ENCODE measurements at places on chromosomes 4 and X.
A peak's percentile ranks its signal among the peaks of the same experiment; 100 is the strongest.

GRCh38 chrX:135528254-135528653 lies 7.8 kb downstream of the INTS6L start:
- no peak for DNase-seq

DNA sequence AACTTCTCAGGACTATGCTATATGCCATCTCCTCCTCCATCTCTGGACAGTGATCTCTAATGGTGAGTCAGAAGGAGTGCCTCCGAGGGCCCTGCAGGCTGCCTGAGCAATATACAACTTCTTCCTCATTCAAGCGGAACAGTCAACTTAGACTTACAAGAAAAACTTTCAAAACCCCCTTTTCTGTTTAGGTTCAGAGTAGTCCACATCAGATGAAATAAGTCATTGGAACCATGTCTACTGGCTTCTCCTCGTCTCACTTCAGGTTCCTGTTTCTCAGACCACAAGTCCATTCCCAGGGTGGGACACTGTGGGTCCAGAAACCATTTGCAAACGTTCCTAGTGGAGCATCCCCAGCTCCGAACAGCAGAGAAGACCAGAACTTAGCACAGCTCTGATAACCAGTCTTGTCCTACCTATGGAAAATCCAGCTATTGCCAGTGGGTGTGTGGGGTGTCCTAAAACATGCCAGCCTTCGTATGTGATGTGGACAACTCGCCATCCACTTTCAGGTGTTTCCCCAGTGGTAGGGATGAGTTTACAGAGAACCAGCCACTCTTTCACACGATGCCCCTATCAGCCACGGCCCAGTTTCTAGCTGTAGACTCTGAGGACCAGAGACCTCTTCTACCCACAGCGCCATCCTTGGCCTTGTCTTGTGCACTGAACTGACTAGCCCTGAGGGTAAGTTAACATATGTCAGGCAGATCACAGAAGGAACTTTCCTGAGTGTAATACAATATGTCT lies 32.7 kb upstream of the NKRF start:
- no peak for DNase-seq

- DNase-seq: no peak
Measured at GRCh38 chrX:43835559-43835958, 46.7 kb downstream of the MAOB start.

DNA sequence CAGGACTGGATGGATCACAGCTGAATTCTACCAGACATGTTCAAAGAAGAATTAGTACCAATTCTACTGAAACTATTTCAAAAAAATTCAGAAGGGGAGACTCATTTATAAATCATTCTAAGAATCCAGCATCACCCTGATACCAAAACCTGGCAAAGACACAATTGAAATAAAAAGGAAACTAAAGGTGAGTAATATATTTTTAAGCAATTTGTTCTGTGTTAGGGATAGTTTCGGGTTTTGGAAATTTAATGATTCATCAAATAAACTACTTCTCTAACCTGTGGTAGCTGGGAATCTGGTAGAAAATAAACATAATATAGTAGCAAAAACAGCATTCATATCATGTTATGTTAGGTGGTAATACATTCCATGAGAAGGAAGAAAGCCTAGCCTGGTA lies 662.2 kb upstream of the BOD1L1 start:
- DNase-seq: peak; percentile 36

GRCh38 chr4:131644619-131645018 lies 1504.5 kb upstream of the PCDH10 start:
- DNase-seq: no peak

DNA sequence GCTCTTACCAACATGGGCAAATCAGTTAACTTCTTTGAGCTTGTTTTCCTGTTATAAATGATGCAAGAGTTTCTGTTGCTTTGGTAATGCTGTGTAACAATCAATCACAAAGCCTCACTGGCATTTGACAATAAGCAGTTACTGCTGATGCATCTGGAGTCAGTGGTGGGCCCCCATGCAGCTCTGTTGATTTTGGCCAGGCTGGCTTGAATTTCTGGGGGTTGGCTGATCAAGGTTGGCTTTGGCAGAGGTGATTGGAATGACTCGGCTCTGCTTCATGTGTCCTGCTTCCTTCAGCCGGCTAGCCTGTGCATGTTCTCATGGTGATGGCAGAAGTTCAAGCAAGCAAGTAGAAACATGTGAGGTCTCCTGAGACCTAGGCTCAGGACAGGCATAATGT lies 90.4 kb downstream of the PHEX start:
- peak; percentile 56 for DNase-seq

DNA sequence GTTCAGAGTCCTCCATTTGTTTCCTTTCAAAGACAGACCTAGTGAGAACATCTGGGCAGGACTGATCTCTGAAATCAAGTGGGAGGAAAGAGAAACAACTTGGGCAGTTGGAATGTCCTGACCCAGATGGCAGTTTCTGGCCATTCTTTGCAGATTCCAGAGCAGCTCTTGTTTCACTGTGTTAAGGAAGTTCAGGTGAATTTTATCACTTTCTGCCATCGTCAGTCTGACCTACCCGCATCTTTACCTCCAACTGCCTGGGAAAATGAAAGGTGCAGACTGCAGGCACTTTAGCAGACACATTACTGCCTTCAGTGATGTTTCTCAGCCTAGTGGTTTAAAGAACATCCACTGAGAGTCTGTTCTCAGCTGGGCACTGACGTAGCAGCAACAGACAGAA lies 216.2 kb downstream of the CEP135 start:
- no peak for DNase-seq

- no peak for DNase-seq
Measured at GRCh38 chr4:1003271-1004070, 8.0 kb upstream of the FGFRL1 start.

GRCh38 chrX:131802836-131803626 lies 220.1 kb upstream of the STK26 start:
- DNase-seq: no peak

All from HS-5 (cell line).